NCI-H69 (cell line): ENCODE measurements at places on chromosomes 6 and 20.

- DNase-seq = peak; percentile 76
Observed at GRCh38 chr20:23061734-23062561, 12.5 kb upstream of the THBD start.

DNA sequence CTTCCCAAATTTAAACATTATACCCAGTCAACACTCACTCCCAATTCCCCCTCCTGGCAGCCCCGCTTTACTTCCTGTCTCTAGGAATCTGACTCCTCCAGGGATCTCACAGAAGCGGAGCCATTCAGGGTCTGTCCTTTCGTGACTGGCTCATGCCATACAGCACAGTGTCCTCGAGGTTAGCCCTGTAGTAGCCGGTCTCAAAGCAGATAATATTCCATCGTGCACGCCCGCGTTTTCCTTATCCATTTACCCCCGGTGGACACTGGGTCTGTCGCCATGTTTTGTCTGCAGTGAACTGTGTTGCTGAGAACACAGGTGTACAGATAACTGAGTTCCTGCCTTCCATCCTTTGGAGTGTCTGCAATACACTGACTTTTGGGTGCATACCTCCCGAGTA lies 95.3 kb downstream of the TTLL2 start:
- DNase-seq = no peak

- DNase-seq = no peak
Observed at GRCh38 chr6:11207199-11207968, 25.1 kb downstream of the NEDD9 start.

DNA sequence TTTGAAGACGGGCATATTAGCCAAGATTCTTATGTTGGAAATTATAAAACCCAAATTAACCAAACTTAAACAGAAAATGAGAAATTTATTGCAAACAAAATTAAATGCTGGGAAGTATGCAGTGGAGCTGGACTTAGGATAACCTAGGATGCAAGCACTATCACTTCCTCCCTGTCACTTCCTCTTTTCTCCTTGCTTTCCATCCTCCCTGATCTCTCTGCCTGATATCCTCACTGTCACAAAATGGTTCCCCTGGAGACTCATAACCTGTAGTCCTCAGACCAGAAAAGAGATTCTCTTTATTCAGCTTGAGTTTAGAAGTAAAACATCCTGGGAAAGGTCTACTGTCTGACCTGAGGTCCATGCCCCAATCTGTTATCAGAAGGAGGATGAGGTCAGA lies 7.4 kb upstream of the KLHL32 start:
- peak; percentile 26 for DNase-seq

- DNase-seq = peak; percentile 66
Observed at GRCh38 chr6:96923871-96924493, 546 bp upstream of the KLHL32 start.
